ENCODE measurements at places on chromosomes 4 and X.
A peak's percentile ranks its signal among the peaks of the same experiment; 100 is the strongest.

GRCh38 chr4:1195109-1195671, 22.8 kb upstream of the SPON2 start:
- DNase-seq = no peak

DNA sequence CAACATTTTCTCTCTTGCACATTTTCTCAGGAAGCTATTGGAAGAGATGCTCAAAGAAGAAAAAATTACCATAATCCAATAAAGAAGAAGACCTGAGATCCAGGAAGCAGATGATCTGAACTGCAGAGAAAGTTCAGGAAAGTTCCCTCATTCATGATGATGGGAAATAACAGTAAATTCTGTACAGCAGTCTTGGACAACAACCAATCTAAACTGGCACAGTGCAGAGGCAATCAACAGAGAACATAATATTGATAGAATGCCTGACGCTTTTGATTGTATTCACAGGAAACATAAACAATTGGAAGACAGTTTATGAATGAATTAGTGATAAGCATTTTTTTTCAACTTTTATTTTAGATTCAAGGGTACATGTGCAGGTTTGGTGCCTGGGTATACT, 428.9 kb downstream of the KCTD8 start:
- DNase-seq = no peak

DNA sequence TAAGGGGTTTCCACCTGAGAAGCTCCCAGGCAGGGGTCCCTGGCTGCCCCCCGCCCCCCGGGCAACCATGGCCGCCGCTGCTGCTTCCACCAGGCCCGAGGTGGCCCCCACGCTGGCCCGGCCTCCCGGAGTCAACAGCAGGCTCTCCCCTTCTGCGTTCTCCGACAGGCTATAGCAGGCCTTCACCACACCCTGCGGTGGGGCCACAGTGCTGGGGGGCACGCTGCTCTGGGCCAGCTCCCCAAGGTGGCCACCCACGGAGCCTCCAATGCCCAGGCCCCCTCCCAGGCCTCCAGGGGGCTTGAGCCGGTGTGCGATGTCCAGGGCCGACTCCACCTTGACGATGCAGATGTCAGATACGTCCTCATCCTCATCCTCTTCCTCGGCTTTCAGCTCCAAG, 72.5 kb downstream of the UBE2K start:
- no peak for DNase-seq

- DNase-seq = no peak
Measured at GRCh38 chr4:183384983-183385382, 59.5 kb upstream of the CDKN2AIP start.

DNA sequence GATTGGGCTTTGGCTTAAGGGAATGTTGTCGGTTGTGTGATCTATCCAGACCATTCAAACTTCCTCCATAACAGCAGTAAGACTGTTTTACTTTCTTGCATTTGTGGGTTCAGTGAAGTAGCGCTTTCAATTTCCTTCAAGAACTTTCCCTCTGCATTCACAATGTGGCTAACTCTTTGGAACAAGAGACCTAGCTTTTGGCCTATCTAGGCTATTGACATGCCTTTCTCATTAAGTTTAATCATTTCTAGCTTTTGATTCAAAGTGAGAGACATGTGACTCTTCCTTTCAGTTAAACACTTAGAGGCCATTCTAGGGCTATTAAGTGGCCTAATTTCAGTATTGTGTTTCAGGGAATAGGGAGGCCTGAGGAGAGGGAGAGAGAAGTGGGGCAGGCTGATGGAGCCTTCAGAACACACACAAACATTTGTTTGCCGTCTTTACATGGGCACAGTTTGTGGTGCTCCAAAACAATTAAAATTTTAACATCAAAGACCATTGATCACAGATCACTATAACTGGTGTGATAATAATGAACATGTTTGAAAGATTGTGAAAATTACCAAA, 34.1 kb downstream of the ADH5 start:
- no peak for DNase-seq

DNA sequence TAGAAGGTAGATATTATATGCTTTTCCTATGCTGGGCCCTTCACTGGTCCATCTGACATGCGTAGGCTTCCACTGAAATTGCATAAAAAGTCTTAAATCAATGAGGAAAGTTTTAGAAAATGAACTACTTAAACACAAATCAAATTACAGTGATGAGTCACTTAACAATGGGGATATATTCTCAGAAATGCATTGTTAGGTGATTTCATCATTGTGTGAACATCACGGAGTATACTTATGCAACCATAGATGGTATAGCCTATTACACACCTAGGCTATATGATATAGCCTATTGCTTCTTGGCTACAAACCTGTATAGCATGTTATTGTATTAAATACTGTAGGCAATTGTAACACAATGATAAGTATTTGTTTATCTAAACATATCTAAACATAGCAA, 10.3 kb downstream of the STAP1 start:
- no peak for DNase-seq

DNA sequence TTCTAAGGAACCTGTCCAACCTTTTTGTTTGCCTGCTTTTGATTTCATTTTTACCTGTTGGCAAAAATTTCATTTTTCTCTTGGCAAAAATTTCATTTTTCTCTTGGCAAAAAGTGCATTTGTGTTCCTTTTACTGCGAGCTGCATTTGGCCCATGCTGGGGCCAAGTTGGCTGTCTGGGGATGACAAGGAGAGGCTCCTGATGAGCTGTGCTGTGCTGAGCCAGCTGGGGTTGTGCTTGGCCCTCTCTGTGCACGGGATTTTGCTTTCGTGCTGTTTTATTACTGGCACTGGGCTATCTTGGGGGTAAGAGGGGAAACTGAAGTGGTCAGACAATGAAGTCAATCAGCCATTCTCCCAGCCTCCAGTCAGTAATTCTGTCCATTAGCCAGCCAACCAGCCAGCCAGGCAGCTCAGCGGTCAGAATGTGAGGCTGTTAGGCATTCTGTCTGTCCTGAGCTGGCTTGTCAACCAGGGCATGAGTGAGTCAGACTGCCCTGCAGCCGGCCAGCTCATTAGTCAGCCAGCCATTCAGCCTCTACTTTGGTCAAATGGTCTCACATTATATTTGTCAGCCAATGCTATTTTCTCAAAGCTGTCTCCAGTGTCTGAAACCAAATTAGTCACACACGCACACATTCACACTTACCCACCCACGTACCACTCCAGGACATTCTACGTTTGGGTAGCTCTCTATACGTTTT, 56.9 kb upstream of the PRPS1 start:
- DNase-seq = peak; percentile 91

- peak; percentile 70 for DNase-seq
Measured at GRCh38 chr4:48913346-48913745, 6.8 kb upstream of the OCIAD2 start.

GRCh38 chr4:120844528-120844921, 78.0 kb downstream of the PRDM5 start:
- DNase-seq = no peak

- DNase-seq = no peak
Measured at GRCh38 chrX:1330605-1331004, 6.0 kb upstream of the IL3RA start.

DNA sequence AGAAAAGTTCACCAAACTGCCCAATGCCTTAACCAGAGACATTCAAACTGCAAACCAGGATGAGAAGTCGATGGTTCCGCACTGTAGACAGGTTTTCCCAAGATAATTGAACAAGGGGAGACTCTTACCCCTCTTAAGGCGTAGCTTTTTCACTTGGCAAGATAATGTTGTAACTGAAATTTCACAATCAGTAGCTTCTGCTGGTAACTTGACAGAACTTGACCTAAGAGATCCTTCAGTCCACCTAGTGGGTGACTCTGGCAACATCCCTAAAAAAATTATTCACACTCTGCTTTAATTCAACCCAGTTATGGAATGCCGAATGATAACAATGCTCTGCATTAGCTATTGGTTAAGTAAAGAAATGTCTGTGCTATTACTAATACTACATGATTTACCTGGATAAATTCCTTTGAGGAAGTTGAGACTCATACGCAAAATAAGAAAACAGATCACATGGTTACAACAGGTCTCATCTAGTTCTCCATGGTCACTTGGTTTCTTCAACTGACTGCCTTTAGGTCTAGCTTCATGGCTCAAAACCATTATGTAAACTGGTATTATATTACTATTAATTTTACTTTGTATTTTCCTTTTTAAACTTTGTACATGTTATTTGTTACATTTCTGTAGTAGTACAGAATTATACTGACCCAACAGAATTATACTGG, 9.1 kb downstream of the ELF2 start:
- peak; percentile 69 for DNase-seq

DNA sequence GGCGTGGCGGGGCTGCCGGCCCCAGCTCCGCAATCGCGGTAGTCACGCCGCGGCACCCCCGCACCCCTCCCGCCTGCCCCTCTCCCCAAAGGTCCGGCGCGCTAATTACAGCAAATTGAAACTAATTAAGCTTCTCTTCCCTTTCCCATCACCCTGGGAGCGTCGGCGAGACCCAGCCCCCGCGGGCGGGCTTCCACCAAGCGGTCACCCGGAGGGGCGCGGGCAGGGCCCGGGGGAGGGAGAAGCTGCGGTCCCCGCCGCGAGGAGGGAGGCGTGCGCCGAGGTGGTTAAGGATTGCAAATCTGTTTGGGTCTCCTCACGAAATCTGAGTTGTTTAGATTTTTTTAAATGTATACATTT, 13.1 kb downstream of the ARX start:
- no peak for DNase-seq

GRCh38 chrX:97416461-97416860, 532.8 kb downstream of the RPA4 start:
- no peak for DNase-seq

- DNase-seq = peak; percentile 53
Measured at GRCh38 chrX:8988446-8988845, 45.5 kb downstream of the FAM9B start.

- peak; percentile 90 for DNase-seq
Measured at GRCh38 chrX:2374086-2374485, 126.7 kb downstream of the DHRSX start.

DNA sequence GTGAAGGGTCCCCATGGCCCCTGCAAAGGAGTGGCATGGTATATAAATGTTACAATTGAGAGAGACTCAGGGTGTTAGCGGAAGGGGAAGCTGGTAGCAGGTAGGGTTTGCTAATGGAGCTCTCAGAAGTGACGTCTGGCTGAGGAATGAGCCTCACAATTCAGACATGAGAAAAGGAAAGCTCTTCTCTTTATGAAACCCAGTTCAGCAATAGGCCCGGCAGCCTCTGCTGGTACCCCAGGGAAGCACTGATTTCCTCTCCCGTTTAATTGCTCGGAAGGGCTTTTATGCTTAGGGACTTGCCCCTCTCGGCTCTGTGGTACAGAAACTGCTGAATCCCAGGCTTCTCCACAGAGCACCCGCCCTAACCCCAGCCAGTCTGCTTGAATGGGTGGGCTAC, 19.4 kb upstream of the AFAP1 start:
- DNase-seq = no peak

DNA sequence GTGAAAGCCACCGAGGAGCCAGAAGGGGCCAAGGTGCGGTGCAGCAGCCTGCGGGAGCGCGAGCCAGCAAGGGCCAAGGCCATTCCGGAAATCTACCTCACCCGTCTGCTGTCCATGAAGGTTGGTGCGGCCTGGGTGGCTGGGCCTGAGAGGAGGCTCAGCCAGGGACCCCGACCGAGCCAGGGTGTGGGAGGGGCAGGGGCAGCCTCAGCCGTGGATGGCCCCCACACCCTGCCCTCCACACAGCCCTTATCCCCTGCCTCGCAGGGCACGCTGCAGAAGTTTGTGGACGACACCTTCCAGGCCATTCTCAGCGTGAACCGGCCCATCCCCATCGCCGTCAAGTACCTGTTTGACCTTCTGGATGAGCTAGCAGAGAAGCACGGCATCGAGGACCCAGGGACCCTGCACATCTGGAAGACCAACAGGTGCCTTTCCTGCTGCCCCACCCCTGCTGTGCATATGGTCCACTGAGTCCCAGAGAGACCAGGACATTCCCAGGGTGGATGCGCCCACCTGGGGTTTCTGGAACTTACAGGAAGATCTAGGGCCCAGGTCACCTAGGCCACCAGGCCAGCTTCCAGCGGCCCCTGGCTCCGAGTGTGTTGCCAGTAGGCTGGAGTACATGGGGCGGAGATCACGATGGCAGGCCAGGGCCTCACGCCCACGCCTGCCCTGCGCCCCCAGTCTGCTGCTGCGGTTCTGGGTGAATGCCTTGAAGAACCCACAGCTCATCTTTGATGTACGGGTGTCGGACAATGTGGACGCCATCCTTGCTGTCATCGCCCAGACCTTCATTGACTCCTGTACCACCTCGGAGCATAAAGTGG, 3.4 kb upstream of the SRPK3 start:
- no peak for DNase-seq

DNA sequence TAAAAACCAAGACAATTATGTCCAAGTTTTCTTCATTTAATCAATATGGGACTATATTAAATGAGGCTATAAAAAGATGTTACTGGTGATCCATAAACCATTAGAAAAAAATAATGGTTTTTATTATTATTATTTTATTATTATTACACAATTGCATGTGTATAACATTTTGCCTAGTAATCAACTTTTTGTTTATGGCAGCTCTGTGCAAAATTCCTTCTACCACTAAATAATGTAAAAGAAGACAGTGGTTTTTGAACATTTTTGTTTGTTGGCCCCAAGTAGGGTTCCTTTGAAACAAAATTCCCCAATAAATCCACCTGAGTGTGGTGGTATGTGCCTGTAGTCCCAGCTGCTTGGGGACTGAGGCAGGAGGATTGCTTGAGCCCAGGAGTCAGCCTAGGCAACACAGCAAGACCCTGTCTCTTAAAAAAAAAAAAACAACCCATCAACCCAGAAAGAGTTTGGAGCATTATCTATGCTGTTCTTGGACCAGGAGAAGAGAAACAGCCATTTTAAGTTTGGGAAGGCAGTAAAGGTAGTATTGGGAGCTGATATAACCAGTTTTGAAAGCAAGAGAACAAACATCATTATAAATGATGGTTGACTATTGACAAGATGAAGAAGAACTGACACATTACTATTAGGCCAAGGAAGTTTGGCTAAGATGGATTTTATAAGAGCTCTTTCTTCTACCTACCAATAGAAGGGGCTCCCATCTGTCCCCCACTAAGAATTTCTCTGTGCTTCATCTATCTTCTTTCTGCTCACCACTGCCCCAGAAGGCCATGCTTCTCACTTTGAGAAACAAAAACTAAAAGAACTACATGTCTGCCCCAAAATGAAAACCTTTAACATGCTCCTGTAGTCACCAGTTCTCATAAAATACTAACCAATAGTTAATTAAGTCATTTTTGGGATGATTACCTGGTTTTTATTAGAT, 2.2 kb downstream of the TMEM156 start:
- DNase-seq = no peak

- DNase-seq = no peak
Measured at GRCh38 chr4:83905952-83906351, 370.0 kb downstream of the GPAT3 start.

DNA sequence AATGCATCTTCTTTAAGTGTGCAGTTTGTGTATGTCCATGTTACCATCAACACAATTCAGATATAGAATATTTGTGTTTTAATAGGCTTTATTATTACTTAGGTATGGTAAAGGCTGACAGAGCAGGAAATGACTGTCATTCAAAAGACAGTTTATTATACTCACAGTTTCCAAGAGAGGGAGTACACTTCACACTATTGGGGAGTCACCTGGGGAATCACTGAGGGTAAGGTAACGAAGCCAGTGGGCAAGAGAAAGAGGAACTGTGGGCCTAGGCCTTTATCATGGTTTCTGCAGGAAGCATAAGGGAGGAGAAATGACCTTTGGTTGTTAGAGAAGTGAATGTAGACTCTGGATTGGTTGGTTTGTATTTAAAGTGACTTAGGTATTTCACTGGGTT, 235.1 kb upstream of the HCCS start:
- DNase-seq = no peak

GRCh38 chr4:182380771-182381181, 137.6 kb downstream of the TENM3 start:
- DNase-seq = peak; percentile 58
